Activated CD4-positive, alpha-beta memory T cell treated with anti-CD3 and anti-CD28 coated beads, Interleukin-2, amount 10 ng/mL, durations not matched to agents 7 days and 5 days (primary cell): ENCODE measurements at places on chromosomes 5 and 9. TPM values are rescaled to one million over a fixed set of nuclear protein-coding genes. Genes with fewer than 3 reads are reported as not detected.
A peak's percentile ranks its signal among the peaks of the same experiment; 100 is the strongest.

Gene FBP1
- 0.65 TPM for total RNA-seq

Gene TBC1D9B
- 69.2 TPM for total RNA-seq

Gene PAEP
- not detected for total RNA-seq

Gene GRIA1
- not detected for total RNA-seq

Gene NR2F1-AS1
- not detected for total RNA-seq

Gene DNM1
- 0.40 TPM for total RNA-seq

Gene CBY3
- not detected for total RNA-seq

GRCh38 chr9:137076636-137077009 is 694 bp upstream of the UAP1L1 start:
- no peak for DNase-seq

GRCh38 chr9:93098236-93098946 is 2.4 kb downstream of the CARD19 start:
- DNase-seq = peak; percentile 82

DNA sequence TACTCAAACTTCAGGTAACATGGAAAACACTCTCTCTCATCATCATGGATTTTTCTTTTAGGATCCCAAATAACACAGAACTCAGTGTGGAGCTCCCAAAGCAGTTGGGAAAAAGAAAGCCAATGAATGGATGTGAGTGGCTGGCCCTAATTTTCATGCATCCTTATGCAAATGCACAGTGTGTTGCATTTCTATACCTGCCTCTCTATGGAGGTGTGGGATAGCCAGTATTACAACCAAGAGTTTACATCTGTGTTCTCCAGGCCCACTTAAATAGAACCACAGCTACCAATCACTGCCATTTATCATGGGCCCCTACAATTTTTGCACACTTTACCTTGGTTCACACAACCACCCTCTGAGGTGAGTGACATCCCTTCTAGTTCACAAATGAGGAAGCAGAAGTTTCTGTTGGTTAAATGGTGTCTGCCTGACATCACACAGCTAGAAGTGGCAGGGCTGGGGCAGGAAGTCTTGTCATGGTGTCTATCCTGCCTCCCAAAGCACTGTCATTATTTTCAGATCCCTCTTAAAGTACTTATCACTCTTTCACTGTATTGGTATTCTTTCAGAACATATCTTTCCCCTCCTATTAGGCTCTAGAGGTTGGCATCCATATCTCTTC is 17.3 kb downstream of the MAMDC2 start:
- no peak for DNase-seq

- no peak for DNase-seq
Observed at GRCh38 chr9:18923167-18923566, 109.8 kb downstream of the SAXO1 start.

- DNase-seq = no peak
Observed at GRCh38 chr9:20771729-20772128, 87.7 kb downstream of the FOCAD start.

DNA sequence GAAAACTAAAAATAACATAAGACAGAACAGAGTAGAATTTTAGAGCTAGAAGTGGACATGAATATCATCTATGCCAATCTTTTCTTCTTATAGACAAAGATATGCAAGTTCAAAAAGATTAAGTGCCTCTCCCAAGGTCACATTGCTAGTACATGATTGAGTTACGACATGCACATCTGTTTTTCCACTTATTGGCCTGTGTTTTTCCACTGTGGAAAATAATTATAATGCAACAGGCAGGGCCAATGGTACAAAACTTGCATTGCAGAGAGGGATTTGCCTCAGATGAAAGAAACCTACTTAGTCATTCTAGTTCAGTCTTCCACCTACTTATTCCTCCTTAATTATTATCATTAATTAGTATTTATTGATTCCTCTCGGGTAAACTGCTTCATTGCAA is 407.8 kb upstream of the SGCD start:
- DNase-seq = no peak

DNA sequence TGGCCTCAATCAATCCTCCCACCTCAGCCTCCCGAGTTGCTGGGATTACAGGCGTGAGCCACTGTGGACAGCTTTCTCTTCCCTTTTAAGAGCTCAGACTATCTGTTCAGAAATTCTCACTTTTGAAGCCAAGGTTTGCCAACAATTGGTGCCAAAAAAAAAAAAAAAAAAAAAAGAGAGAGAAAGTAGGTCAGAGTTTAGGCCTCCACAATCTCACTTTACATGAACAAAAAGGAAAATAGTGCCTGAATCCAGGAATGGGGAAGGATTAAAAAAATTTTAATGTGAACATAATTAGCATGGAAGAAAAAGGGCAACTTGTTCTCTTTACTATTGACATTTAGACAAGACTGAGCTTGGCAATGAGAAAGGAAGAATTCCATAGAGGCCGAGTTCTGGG is 94.1 kb downstream of the NSG2 start:
- DNase-seq = no peak

GRCh38 chr5:17896605-17897004 is 262.3 kb downstream of the TAF11L14 start:
- no peak for DNase-seq

- no peak for DNase-seq
Observed at GRCh38 chr5:149418910-149419531, 39.9 kb upstream of the IL17B start.

GRCh38 chr5:71456362-71456743 is 902 bp downstream of the BDP1 start:
- DNase-seq = no peak

DNA sequence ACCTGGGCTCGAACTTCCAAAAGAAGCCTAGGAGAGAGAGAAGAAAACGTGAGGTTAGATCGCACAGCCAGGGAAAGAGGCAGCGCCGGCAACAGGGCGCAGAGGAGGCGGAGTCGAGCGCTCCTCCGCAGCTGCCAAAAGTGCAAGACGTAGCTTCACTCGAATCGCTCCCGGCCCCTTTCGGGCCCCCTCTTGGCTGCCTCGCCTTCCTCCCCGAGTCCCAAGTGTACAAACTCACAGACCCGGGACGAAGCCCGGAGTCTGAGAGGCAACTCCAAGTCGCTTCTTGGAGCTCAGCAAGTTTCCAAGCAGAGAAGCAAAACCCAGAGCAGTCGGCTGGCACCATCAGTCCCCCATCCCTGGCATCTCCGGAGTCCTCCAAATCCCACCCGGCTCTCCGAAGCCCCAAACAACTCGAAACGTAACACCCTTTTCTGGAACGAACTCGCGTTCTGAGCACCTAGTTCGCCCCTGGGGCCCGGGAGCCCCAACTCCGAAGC is 1.2 kb downstream of the MIER3 start:
- peak; percentile 60 for DNase-seq

- DNase-seq = no peak
Observed at GRCh38 chr5:116378007-116378776, 196.4 kb downstream of the SEMA6A start.

GRCh38 chr5:138989720-138990119 is 114.6 kb upstream of the LRRTM2 start:
- DNase-seq = no peak

GRCh38 chr5:6556089-6556801 is 76.6 kb downstream of the NSUN2 start:
- no peak for DNase-seq

GRCh38 chr5:53643445-53643844 is 83.0 kb downstream of the NDUFS4 start:
- DNase-seq = no peak

DNA sequence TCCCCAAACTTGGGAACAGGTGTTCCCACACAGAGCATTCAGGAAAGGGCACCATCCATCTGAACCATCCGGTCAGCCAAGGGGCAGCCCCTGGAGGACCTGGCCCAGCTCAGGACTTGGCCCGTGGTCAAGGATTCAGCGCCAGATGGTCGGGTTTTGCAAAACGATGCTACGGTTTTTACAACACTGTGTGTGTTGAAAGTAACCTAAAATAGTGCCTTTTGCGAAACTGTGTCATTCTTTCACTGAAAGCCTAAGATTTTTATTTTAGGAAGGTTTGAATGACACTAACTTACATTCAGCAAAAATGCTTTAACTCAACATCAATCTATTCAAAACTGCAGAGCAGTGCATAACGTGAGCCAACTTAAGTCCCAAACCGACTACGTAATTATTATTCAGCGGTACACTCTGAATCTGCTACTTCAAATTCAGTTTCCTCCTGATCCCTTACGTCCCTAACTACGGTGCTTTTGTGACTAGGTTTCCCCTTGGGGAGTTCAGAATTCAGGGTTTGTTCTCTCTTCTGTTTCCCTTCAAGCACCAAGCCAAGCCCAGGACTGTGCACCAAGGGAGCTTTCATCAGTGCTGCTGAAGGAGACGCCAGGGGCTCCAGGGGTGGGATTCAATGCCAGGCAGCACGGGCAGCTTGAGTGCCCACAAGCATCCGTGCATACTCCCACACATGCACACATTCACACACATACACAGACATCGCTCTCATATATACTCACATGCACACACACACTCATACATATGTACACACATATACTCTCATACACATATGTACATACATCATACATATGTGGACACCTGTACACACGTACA is 25.8 kb downstream of the LPCAT1 start:
- no peak for DNase-seq

DNA sequence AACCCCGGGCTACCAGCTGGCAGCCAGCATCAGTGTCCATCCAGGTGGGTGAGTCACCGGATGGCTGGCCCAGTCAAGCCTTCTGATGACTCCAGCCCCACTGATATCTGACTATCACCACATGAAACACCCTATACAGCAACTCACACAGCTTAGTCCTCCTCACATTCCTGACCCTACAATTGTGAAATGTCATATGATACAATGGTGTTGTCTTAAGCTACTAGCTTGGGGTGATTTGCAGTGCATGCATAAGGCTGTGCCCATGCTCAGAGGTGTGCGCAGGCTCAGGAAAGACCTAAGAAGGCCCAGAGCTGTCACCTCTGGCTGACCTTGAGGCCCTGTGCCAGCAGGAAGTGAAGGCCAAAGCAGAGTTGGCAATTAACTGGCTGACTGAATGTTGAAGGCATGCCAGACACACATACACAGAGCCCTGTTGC is 21.5 kb upstream of the SEMA4D start:
- peak; percentile 38 for DNase-seq

DNA sequence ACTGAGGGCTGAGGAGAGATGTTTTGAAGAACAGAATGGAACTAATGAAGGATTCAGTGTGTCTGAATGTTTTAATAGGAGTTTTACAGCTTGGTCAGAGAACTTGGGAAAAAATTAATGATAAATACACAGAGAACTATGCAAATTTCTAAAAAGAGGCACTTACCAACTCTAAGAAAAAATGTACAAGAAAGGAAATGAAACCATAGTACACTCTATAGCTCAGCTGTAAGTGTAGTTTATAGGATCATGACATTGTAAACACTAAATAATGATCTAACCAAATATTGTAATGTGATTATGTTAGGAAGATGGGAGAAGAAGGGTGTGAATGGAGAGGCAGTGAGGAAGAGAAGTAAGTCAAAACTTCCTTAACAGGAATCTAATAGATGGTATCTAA is 205.2 kb downstream of the SEC61B start:
- no peak for DNase-seq
